ENCODE measurements at places on chromosomes 12 and 14.

- DNase-seq: no peak
Measured at GRCh38 chr12:51941604-51942003, 9.9 kb upstream of the ACVR1B start.

- DNase-seq: no peak
Measured at GRCh38 chr12:24015833-24016160, 66.3 kb upstream of the SOX5 start.

DNA sequence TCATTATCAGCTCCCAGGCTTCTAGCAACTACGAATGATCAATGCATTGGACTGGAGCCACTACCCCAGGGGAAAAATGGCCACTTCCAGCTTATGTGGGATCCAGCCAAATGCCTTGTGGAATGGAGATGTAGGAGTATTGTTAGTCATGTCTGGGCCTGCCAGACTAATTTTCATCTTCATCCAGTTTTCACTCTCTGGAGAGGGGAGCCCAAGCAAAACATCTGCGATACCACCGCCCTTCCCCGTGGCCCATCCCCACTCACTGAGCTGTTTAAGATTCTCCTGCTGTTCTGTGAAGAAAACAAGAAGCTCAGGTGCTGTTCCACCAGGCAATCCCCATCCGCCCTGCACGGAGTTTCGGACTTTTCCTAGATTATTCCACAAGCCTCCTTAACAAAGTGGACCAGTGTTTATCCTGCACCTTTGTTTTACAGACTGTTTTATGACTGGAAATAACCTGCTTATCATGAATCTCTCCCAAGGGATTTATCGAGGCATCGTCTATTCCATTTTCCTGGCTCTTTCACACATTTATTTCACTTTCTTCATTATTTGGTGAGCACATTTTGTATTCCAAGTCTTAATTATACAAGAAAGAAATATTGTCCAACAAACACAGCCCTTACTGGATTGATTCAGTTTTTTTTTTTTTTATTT, 35.5 kb upstream of the MAX start:
- DNase-seq: no peak

- DNase-seq: no peak
Measured at GRCh38 chr12:129073157-129073915, 220.1 kb downstream of the GLT1D1 start.

GRCh38 chr12:52323001-52323400, 1.8 kb upstream of the KRT83 start:
- no peak for DNase-seq

DNA sequence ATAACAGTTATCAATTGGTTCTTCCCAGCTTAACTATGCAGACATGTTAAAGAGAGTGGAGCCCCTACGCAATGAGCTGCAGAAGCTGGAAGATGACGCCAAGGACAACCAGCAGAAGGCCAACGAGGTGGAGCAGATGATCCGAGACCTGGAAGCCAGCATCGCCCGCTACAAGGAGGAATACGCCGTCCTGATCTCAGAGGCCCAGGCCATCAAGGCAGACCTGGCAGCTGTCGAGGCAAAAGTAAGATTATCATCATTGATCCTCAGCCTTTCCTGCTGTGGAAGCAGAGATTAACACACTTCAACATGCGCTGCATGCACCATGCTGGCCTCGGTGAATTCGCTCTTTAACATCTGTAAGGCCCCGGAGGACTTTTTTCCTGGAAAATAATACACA, 53.6 kb downstream of the HSP90AA1 start:
- DNase-seq: no peak

GRCh38 chr12:120833849-120834248, 70.3 kb downstream of the SPPL3 start:
- DNase-seq: no peak

DNA sequence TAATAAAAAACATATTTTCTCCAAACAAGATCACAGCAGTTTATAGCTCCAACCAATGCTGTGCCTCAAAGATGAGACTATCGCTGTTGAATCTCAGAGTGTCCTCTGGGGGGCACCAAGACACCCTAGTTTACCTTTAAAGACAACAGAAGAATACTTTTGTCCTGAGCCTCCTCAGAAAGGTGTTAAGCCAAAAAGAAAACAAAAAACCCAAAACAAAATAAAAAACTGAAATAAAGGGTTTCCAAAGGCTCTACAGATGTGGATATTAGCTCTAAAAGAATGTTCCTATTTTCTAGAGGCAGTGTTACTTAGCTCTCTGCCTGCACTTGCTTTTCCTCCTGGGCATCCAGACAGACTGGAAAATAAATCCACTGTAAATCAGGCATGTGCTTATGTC, 86.9 kb upstream of the TTC7B start:
- DNase-seq: peak; percentile 79

GRCh38 chr14:42047421-42048055, 440.9 kb downstream of the LRFN5 start:
- no peak for DNase-seq

- DNase-seq: no peak
Measured at GRCh38 chr14:61109288-61109687, 128.2 kb downstream of the SLC38A6 start.

GRCh38 chr12:53551889-53552291, 44.6 kb upstream of the NPFF start:
- no peak for DNase-seq

DNA sequence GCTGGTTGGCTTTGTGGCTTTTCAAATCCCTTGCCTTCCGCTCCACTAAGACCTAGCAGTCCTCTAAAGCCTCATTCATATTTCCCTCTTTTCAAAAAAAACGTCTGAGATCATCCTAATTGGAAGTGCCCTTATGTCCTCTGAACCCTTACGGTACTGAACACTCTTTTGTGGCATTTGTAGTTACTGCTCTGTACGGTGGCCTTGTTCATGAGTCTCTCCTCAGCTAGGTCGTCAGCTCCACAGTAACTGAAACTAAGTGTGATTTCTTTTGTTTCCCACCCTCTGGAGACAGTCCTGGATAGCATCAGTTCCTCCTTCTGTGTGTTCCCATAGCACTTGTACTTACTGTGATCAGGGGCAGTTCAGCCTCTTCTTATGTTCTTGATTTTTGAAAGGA, 49.7 kb downstream of the DAAM1 start:
- DNase-seq: no peak

DNA sequence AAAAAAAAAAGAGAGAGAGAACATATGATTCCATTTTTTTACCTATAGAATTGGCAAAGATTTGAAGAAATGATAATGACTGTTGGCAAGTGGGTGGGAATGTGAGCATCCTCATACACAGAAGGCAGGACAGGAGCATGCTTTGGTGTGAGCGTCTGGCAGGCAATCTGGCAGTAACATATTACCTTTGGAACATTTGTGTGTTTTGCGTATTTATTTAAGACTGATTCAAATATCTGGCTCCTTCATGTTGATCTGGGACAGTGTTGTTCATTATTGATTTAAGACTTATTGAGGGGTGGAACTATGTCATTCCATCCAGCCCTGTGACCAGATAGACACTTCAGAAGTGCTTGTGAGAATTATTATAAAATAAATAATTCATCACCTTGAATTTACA, 53.1 kb downstream of the PPP1R36 start:
- no peak for DNase-seq

DNA sequence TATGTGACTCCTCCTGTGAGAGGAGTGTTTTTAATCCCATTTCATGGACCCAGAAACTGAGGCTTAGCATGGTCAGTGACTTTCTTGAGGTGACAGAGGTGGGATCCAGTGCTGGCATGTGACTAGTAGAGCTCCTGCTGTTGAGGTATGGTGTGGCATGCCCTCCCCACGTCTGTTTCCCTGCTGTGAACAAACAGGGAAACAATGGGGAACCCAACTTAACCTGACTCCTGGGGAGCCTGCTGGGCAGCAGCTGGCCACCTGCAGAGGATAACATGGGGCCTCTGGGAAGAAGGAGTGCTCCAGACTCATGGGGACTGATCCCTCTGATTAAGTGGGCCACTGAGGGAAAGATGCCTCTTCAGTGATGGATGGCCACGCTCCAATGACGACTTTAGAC, 114.0 kb downstream of the BEGAIN start:
- DNase-seq: no peak

DNA sequence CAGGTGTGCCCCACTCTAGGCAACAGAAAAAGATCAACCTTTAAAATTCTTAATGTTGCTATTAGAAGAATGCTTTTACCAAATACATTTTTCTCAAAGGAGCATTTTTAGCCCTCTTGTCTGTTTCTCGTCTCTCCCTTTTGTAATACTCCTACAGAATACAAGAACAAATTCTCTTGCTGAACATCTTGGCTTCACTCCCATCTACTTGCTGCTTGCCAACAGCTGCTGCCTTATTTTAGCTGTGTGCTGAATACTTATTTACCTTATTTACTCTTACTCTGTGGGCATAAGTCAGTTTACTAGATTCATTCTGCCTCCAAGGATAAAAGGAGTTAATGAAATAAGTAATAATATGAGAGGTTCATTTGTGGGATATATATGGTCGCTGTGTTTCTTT, 70.8 kb downstream of the POLR3B start:
- peak; percentile 5 for DNase-seq

GRCh38 chr12:90037740-90038139, 329.1 kb upstream of the ATP2B1 start:
- DNase-seq: no peak

GRCh38 chr14:34966413-34966812, 16.4 kb upstream of the SRP54 start:
- no peak for DNase-seq

GRCh38 chr14:87231336-87232026, 761.5 kb downstream of the GALC start:
- no peak for DNase-seq

- DNase-seq: no peak
Measured at GRCh38 chr12:101819467-101819866, 11.3 kb downstream of the GNPTAB start.

GRCh38 chr14:70168406-70168805, 20.3 kb downstream of the SLC8A3 start:
- DNase-seq: peak; percentile 98

DNA sequence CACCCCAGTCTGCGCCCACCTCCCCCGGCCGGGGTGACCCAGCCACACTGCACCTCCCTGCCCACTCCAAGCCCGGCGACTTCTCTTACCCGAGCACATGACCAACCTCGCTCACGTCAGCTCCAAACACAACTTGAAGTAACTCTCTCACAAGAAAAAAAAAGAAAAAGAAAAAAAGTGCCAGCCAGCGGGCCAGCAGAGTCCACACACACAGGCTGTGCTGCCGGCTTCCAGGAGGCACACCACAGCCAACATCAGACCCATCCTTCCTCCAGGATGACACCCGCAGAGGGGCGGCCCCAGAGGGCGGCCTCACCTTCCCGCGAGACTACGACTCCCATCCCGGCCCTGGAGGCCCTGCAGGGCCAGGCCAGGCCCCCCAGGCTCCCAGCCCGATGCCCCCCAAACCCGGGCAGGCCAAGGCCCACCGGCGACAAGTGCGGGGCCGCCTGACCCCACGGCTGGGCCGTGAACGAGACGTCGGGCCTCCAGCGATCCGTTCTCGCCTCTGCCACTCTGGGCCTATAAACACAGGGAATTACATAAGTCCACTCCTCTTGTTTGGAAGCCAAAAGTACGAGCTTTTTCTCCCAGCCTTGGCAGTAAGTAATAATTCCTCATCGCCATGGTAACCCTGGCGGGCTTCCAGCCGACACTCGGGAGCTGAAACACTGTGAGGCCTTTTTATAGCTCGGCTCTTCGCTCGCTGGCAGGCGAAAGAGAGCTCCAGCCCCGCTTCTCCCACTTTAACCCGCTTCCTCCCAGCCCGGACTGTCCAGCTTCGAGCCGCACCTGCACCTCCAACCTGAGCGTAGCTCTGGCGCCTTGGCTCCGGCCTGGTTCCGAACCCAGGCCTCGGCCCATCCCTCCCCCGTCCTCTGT, 49.1 kb downstream of the NCOR2 start:
- peak; percentile 94 for DNase-seq

- DNase-seq: no peak
Measured at GRCh38 chr12:131445184-131445774, 265.6 kb upstream of the SFSWAP start.

- no peak for DNase-seq
Measured at GRCh38 chr14:105401699-105402098, 3.4 kb downstream of the TEX22 start.

DNA sequence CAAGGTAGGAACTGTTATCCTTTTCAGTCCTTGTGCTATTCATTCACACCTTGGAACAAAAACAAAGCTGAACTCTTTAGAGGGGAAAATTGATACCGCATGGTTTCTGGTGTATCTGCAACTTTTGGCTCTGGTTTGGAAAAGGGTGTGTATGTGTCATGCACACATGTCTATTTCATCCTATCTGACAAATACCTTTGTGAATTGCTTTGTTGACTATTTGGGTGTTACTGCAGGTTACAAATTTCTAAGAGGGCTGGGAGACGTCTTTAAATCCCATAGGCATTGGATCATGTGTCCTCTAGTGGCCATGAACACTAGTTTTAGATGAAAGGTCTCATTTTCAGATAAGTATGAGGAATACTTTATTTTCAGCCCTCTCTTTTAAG, 59.9 kb upstream of the IFNG-AS1 start:
- no peak for DNase-seq

DNA sequence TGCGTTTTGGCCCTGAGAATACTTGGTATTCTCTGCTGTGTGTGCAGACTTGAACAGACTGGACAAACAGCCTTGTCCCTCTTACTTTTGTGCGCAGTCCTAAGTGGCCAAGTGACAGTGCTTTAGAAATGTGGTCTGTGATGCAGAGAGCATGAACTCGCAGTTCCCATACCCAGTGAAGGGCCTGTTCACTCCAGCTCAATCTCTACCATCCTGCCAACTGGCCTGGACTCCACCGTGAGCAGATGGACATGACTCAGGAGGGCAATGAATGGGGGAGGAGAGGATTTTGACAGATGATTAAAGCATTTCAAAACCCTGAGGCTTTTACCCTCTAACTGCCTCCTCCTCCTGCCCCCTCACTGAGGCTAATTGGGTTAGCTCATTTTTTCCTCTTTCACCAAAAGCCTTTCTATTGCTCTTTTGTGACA, 62.5 kb upstream of the PYGL start:
- peak; percentile 65 for DNase-seq
